ENCODE measurements at places on chromosomes 3 and 15. TPM values are rescaled to one million over a fixed set of nuclear protein-coding genes. Genes with fewer than 3 reads are reported as not detected.

The TM4SF1 gene
- not detected for total RNA-seq

The HTR3E gene
- total RNA-seq = not detected

The SLC6A20 gene
- not detected for total RNA-seq

The CCDC39 gene
- 0.29 TPM for total RNA-seq

The TTC23 gene
- total RNA-seq = 0.67 TPM

The C3orf49 gene
- not detected for total RNA-seq

The ROPN1 gene
- not detected for total RNA-seq

The GATA2 gene
- not detected for total RNA-seq

The NRROS gene
- 20.0 TPM for total RNA-seq

The KCNAB1 gene
- total RNA-seq = not detected

The CNTN3 gene
- not detected for total RNA-seq

DNA sequence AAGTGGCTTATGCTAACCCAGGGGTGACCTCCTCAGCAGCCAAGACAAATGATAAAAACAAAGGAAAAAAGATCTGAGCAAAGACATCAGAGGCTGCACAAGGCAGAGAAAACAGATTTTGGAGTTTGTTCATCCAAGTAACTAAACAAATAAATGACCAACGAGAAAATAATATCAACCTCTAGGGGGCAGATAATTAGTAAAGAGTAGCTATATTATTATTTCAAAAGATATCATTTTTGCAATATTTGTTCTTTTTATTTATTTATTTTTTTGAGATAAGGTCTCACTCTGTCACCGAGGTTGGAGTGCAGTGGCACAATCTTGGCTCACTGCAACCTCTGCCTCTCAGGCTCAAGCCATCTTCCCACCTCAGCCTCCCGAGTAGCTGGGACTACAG lies 101.8 kb downstream of the PCCB start:
- no peak for DNase-seq

DNA sequence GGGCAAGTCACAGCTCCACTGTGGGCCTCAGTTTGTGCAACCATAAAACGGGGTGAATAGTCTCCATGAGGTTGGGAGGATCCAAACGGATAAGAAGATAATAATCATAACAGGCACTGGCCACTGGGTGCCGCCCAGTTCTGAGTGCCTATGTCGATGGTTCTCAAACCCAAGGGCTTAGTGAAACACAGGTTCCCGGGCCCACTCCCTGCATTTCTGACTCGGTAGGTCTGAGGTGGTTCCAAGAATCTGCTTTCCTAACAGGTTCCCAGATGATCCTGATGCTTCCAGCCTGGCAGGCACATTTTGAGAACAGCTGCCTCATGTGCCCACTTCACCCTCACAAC lies 21.2 kb downstream of the ALS2CL start:
- no peak for DNase-seq

- DNase-seq = no peak
Observed at GRCh38 chr3:193982258-193982659, 153.7 kb upstream of the HES1 start.

- no peak for DNase-seq
Observed at GRCh38 chr3:33403756-33404155, 36.4 kb downstream of the UBP1 start.

DNA sequence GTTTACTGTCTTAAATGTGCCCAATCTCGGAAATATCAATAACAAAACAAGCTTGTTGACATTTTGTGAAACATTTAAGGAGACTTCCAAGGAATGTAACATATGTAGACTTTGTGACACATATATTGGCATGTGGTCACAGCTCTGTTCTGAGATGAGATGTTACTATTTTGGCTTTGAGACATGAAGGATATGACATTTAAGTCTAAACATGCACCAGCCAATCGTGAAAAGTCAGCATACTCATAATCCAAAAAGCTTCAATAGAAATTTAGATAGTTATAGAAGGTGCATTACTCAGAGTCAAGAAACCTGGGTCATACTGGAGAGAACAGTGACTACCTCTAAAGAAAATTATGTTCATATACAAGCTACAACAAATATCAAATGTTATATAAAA lies 13.4 kb downstream of the COMMD2 start:
- DNase-seq = no peak

DNA sequence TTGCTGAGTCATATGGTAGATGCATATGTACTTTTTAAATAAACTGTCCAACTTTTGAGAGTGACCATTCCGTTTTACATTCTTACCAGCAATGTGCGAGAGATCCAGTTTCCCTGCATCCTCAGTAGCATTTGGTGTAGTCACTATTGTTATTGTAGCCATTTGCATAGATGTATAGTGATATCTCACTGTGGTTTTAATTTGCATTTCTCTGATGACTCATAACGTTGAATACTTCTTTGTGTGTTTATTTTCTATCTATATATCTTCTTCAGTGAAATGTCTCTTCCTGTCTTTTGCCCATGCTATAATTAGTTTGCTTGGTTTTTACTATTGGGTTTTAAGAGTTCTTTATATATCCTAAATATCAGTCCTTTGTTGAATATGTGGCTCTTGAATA lies 255.7 kb upstream of the GRM7 start:
- DNase-seq = no peak

DNA sequence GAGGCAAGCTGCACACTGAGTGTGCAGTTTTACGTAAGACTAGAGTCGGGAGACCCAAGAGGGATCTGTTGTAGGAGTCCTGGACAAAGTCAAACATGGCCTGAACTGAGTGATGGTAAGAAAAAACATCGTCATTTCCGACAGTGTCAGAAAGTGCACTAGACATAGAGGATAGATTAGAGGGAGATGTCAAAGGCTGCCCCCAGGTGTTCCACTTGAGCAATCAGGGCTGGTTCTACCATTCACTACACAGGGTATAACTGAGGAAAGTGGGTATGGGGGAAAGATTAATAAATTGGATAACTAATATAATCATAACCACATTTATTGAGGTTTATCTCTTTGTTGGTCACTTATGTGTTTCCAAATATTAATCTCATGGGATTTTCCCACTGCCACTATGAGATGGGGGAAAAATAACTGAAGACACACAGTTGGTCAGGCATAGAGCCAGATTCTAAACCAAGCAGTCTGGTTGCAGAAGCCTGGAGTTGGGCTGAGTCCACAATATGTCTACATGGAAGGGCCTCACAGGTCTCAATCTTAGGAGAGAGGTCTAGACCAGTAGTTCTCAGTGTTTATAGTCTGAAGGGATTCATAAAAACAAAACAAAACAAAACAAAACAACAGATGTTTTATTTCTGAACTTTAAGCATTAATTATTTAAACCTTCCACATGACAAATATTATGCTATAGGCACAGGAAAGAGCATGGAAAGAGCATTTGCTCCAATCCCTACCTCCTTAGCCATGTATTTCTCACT lies 766.5 kb downstream of the NTRK3 start:
- DNase-seq = no peak

DNA sequence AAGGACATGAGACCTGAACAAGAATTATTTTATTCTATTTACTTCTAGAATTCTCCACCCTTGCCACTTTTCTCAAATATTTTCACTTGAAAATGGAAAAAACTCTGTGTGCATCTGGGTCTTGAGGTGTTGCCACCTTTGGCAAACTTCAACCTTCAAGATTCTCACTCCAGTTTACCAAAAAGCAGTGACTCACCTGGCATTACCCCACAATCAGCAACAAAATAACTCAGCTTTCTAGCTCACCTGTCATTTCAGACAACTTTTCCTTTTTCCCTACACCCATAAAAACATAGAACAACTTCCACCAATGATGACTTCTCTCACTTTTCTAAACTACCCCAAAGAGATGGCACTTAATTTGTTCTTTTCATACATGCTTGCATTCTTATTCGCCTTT lies 115.8 kb downstream of the DUT start:
- no peak for DNase-seq

DNA sequence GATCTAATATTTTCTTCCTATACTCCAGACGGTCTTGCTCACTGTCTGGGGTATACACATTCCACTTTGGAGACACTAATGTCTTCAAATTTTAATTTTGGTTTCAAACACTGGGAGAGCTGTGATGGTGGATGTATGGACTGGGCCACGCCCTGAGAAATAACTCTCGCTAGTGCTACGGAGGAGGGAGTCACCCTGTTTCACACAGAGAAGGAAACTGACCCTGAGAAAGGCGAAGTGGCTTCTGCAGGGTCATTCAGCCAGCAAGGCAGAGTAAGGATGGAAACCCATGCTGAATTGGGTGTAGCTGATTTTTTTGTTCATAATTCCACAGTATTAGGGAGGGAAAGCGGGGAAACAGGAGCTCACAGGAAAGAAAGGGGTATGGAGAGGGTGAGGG lies 8.6 kb upstream of the SKIC8 start:
- no peak for DNase-seq

DNA sequence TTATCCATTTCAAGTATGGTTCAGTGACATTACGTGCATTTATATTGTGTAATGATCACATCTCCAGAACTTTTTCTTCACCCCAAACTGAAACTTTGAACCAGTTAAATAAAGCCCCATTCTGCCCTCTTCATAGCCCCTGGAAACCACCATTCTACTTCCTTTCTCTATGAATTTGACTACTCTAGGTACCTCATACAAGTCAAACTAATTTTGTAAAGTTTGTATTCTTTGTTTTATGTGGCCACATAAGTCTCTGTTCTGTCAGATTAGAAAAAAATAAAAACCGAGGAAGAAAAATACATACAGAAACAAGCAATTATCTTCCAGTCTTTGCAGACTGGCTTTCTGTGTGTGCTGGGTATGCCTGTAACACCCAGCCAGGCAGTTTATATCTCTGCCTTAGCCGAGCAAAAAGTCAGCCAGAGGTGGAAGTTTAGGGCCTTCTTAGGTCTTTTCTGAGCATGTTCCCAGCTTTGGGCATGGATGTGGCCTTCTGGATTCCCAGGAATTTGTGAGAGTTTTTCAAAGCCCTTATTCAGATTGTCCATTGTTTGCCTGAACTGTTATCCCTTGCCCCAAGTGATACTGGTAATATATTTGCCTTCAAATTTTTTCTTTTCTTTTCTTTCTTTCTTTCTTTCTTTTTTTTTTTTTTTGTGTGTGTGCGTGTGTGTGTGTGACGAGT lies 6.0 kb upstream of the GRAMD1C start:
- DNase-seq = no peak

GRCh38 chr3:97504463-97504862 lies 260.1 kb upstream of the ARL6 start:
- no peak for DNase-seq

DNA sequence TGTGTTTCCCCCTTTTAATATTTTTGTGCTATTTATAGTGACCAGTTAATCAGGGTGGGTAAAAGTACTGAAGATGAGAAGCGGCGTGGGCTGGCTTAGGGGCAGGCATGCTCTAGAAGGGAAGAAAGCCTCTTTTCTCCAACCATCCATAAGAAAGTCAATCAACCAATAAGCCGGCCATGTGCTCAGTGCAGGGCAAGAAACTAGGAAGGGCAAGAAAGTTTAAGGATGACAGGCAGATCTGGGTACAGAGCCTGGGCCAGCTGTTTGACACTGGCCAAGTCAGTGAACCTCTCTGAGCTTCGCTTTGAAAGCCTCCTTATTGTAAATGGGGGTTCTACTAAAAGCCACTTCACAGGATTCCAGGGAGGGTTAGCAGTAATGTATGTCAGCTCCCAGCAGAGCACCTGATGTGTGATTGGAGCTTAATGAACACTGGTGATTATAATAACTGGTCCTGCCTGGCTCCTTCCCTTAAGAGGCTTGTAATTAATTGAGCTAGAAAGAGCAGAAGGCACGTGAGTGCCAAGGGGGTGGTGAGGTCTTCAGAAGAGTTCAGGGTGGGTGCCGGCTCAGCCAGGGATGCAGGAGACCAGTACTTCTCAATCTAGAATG lies 5.7 kb upstream of the CHRNA3 start:
- DNase-seq = no peak

GRCh38 chr15:70242951-70243685 lies 145.4 kb upstream of the TLE3 start:
- no peak for DNase-seq

GRCh38 chr15:62360332-62361097 lies 195.4 kb upstream of the C2CD4B start:
- no peak for DNase-seq

GRCh38 chr15:45777781-45778180 lies 143.0 kb downstream of the SQOR start:
- DNase-seq = no peak

GRCh38 chr15:80450811-80451321 lies 46.7 kb downstream of the ARNT2 start:
- DNase-seq = no peak

Measured in CD4-positive, alpha-beta memory T cell (primary cell).